ENCODE measurements at places on chromosomes 4 and X.

GRCh38 chr4:62523256-62523655 is 1323.1 kb downstream of the ADGRL3 start:
- DNase-seq, result no peak

DNA sequence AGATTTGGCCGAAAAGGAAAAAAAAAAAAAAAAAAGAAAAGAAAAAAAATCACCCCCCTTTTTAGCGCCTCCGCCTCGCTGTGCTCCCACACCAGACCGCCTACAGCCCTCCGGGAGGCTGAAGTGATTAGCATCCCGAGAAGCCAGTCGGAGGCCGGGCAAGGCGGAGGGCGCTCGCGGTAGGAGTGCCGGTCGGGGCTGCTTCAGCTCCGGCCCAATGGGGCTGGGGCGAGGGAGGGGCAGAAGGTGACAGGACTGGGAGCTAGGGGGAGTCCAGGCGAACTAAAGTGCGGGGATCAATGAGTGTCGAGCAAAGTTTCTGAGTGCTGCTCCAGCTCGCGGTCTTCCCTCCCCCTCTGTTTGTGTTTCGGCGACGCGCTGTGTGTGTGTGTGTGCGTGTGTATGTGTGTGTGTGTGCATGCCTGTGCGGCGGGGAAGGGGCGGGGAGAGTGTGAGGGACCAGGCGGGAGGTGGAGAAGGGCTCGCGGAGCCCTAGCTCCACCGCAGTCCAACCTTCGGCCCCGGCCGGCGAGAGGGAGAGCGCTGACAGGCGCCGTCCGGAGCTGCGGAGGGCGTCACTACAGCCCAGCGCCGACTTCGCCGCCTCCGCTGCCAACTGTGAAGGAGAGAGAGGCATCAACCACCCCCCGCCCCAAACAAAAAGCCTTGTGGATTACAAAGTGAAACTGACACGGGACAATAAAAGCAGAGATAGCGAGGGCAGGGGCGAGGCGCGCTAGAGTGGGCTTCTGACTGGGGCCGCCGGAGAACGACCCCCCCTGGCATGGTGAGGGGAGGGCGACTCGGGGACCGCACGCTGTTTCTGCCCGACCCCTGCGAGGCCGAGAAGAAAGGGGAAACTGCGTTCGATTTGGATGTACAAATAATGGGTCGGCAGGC is at the start of gene FAT4:
Gene FAT4, plus strand, starts transcription at position 280 of the 900 bp plus-strand sequence. CDS start 1,457 bp downstream, outside the sequence.
- DNase-seq, result peak; percentile 97

- DNase-seq, result no peak
Observed at GRCh38 chr4:159736411-159736810, 633.5 kb downstream of the RAPGEF2 start.

DNA sequence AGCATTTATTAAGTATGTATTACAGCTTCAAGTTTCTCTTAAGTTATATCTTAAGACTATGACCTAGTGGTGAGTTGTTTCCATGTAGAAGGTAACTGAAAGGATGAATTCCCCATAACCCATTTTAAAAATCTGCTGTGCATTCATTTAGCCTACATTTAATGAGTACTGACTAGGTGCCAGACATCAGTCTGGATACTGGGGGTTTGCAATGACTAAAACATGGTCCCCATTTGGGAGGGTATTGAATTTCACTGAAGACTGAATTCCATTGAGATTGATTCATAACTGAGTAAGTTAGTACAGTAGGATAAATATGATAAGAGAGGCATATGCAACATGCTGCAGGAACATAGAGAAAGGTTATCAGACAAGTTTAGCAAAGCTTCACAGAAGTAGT is 241.5 kb downstream of the FRAS1 start:
- DNase-seq, result peak; percentile 80

GRCh38 chrX:31653422-31653821 is 581.6 kb upstream of the FTHL17 start:
- DNase-seq, result no peak

Data from EH (cell line).